ENCODE measurements at places on chromosomes 6 and 20.

DNA sequence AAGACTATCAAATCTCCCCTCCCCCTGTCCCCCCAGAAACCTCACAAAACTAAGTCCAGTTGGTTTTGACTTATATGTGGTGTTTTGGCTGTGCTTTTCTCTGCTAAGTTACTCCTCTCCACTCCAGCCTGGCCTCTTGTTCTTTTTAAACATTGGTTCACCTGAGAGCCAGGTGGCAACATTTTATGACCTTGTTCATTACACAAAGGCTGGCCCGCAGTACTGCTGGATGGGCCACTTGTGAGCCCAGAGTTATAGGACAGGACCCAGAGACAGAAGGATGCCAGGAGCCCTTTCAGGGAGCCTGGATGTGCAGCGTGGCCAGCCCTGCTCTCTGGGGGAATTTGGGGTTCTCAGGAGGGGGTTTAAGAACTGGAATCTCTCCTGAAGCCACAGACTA lies 90.0 kb downstream of the RAMACL start:
- no peak for DNase-seq

DNA sequence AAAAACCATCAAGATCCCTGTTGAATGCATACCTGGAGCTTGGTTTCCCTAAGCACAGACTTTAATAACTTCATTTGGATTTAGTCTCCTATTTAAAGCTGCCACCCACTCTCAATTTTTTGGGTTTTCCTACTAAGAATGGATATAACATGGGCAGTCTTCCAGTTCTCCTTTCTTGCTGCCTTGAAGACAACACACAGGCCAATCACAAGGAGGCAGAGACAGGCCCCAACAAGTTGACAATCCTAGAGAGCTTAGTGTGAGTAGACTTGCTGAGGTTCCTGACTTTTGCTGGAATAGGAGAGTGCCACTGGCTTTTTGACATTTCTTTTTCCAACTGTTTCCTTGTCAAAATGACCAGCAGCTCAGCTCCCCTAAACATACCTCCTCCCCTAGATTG lies 112.3 kb upstream of the ESR1 start:
- DNase-seq, result no peak

DNA sequence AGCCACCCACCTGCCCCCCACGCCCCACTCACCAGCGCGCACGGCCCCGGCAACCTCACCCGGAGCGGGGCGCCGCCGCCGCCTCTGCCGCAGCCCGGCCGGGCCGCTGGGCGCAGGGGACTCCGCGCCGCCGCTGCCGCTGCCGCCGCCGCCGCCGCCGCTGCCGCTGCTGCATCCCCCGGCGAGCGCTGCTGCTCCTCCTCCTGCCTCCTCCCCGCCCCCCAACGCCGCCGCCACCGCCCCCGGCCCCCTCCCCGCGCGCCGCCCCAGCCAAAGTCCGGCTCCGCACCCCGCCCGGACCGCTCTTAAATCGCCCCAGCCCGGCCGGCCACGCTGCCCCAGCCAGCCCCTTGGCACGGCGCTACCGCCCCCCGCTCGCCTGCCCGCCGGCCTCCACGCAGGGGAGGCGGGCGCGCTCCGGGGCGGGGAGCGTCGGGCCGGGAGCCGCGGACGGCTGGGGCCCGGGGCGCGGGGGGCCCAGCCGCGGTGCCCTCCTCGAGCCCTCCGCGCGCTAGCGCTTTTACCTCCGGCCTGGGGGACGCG lies at the start of gene SULF2:
Gene SULF2 (minus strand): TSS at position 171 of the 543 bp plus-strand sequence. CDS start 28,118 bp downstream, outside the sequence.
- no peak for DNase-seq

GRCh38 chr6:25297039-25297441 lies 17.9 kb downstream of the CARMIL1 start:
- DNase-seq, result no peak

DNA sequence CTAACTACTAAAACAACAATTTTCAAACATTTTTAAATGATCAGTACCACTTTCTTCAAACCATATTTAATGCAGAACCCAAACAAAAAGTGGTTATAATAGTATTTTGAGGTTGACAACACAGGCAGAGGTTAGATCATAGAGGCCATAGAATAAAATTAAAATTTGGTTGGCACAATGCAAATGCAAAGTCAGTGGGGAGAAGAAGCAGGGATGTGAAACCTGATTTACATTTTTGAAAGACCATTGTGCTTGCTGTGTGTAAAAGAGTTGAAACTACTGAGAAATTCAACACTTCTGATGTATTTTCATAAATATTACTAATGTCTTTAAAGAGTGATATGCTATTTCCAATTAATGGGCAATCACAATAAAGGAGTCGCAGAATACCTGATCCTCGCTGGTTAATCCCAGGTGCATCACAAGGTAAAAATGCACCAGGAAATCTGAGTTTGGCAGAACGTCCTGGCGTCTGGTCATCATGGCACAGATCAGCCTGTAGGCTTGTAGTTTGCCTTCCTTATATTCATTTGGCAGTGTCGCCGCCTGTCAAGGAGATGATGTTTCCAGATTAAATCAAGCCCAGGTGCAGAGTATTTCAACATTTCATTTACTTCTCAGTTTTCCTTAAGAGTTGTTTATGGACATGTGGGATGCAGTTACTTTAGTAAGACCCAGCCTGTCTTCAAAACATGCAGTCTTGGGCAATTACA lies 141.2 kb downstream of the RALGAPA2 start:
- DNase-seq, result no peak

All from RWPE2 (cell line).